ENCODE measurements at places on chromosomes 2 and 18. TPM values are rescaled to one million over a fixed set of nuclear protein-coding genes. Genes with fewer than 3 reads are reported as not detected.

DNA sequence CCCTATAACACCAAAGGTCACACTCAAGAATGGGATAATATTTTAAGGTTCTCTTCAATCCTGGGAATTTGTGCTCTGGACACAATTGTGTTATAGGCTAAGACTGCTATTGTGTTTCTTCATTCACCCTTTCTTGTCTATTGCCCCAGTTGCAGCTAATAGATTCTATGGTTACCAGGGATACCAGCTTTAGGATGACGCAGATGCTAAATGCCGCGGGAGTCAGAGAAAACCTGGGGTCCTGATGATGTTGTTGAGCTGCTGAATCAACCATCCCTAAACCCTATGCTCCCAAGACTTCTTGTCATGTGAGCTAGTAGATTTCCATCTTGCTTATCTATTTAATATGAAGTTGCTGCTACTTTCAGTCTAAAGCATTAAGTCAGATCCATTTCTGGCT, 5.4 kb downstream of the CRYGD start:
- H3K27ac ChIP-seq: no peak overlapping the region
- no peak overlapping the region for H3K4me3 ChIP-seq
- DNase-seq: no peak
- peaks cover 3% of the 10 kb centered on the region for H3K4me1 ChIP-seq

DNA sequence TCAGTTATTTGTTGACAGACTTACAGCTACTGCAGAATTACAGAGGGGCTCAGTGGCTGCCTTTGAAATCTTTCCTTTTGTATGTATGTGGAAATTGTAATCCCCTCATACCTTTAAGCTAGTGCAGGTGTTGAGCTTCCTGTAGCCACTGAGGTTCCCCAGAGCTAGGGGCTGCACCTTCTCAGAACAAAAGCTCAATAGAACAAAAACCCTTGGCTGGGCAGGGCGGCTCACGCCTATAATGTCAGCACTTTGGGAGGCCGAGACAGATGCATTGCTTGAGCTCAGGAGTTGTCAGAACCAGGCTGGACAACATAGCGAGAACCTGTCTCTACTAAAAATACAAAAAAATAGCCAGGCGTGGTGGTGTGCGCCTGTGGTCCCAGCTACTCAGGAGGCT, 41.3 kb upstream of the CHMP1B start:
- H3K4me3 ChIP-seq: no peak overlapping the region
- H3K4me1 ChIP-seq: no peaks in the 10 kb centered on the region
- H3K36me3 ChIP-seq: no peaks in the 10 kb centered on the region
- peaks cover 4% of the 10 kb centered on the region for H3K27me3 ChIP-seq

DNA sequence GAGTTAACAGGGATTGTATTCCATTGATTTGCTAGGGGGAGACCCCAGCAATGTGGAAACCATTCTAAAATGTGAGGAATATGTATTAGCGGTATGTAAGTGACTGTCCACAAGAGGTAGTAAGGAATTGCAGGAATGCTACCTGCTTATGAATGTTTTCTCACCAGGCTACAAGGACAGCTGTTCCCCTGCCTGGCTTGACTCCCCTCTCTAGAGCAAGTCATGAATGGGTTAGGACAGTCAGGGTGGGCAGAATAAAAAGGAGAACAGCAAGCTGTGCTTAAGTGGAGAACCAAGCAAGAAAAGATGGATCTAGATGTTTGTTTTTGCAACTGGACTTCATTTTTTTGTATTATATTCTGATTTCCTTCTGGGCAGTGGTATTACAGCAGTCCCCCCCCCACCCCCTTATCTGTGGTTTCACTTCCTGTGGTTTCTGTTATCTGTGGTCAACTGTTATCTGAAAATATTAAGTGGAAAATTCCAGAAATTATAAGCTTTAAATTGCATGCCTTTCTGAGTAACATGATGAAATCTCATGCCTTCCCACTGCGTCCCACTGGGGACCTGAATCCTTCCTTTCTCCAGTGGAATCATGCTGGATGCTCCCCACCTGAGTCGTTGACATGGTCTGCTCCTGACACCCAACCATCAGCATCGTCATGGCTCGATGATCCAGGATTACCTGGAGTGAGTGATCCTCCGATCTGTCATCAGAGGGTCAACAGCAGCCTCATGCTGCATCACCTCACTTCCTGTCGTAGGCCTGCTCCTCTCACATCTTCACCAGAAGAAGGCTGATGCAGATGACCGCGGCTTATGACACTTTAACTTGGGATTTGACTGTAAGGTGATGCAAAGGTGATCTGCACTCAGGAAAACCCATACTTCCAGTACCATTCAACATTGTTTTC, 52.2 kb downstream of the VAPA start:
- H3K27ac ChIP-seq: no peak overlapping the region
- H3K27me3 ChIP-seq: peaks cover 26% of the 10 kb centered on the region
- no peaks in the 10 kb centered on the region for H3K36me3 ChIP-seq
- no peak for DNase-seq

- peaks cover 8% of the 10 kb centered on the region for H3K27me3 ChIP-seq
- no peaks in the 10 kb centered on the region for H3K36me3 ChIP-seq
- H3K4me1 ChIP-seq: no peaks in the 10 kb centered on the region
- no peak for DNase-seq
These were observed 14.5 kb upstream of the PLA2R1 start for GRCh38 chr2:160076914-160077313.

DNA sequence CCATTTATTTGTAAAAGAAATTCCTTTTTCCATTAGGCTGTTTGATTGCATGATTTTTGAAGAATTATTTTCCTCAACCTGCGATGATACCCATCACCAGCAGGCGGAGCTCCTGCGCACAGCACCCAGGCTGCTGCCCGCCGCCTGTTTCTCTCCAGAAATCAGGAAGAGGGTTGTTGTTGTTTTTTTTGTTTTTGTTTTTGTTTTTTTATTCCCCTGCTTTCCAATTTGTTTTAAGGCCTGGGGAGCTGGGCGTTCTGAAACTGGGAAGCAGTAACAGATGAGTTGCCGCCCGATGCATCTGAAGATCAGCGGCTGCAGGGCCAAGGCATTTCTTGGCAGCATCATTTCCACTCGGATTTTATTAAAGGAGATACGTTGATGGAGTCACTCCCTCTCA, 132.1 kb downstream of the MBP start:
- peaks cover 21% of the 10 kb centered on the region for H3K4me1 ChIP-seq
- H3K27me3 ChIP-seq: no peaks in the 10 kb centered on the region
- H3K27ac ChIP-seq: peak overlapping the region; percentile 17
- H3K36me3 ChIP-seq: no peaks in the 10 kb centered on the region

GRCh38 chr2:179263015-179263414, 1.6 kb downstream of the SESTD1 start:
- H3K36me3 ChIP-seq: no peaks in the 10 kb centered on the region
- DNase-seq: no peak
- peaks cover 17% of the 10 kb centered on the region for H3K4me1 ChIP-seq
- no peak overlapping the region for H3K27ac ChIP-seq

- no peak overlapping the region for H3K4me3 ChIP-seq
- no peaks in the 10 kb centered on the region for H3K27me3 ChIP-seq
- peaks cover 17% of the 10 kb centered on the region for H3K4me1 ChIP-seq
- H3K36me3 ChIP-seq: peaks cover 21% of the 10 kb centered on the region
- H3K27ac ChIP-seq: no peak overlapping the region
- DNase-seq: no peak
These were observed 188.1 kb downstream of the CAMKMT start for GRCh38 chr2:44549856-44550255.

GRCh38 chr18:8018701-8019331, 451.7 kb downstream of the PTPRM start:
- H3K27ac ChIP-seq: no peak overlapping the region
- no peak overlapping the region for H3K4me3 ChIP-seq
- H3K27me3 ChIP-seq: no peaks in the 10 kb centered on the region
- DNase-seq: no peak
- H3K4me1 ChIP-seq: peaks cover 2% of the 10 kb centered on the region

GRCh38 chr18:12394428-12394827, 13.3 kb upstream of the PRELID3A start:
- peak; percentile 31 for DNase-seq
- no peak overlapping the region for H3K4me3 ChIP-seq
- no peaks in the 10 kb centered on the region for H3K4me1 ChIP-seq
- no peaks in the 10 kb centered on the region for H3K36me3 ChIP-seq

DNA sequence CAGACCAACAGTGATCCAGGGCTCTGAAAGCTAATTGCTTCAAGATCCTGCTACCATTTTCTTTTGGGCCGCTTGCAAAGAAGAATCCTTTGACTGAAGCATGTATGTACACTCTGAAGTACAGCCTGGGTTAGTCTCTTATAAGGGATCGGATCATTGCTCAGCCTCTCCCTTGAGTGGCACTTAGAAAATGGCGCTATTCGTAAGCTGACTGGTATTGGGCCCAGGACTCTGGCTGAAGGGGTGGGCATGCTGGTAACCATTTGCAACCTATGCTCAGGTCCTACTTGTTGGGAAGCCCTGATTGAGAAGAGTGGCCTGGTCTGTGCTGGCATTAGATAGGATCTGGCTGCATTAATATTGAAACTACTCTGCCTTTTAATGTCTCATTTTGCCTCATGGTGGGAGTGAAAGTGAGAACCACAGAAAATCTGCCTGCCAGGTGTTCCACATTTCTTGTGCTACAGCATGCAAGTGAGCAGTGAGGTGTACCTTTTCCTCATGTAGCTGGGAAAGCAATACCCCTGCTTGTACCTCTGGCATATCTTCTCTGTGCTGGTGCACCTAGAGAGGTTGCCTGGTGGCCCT, 661 bp upstream of the MGAT5 start:
- peak; percentile 52 for DNase-seq
- H3K27ac ChIP-seq: no peak overlapping the region
- peaks cover 19% of the 10 kb centered on the region for H3K36me3 ChIP-seq

Gene SF3B1
- total RNA-seq: 277 TPM

Gene LOXHD1
- 0.05 TPM for total RNA-seq

Gene CHRNG
- not detected for total RNA-seq

Gene UGT1A5
- not detected for total RNA-seq

Gene DSC1
- total RNA-seq: 0.05 TPM

Gene RNU2-63P
- 1.7 TPM for total RNA-seq

Gene FAM237A
- total RNA-seq: not detected
